ENCODE measurements at places on chromosomes 5 and 9.

DNA sequence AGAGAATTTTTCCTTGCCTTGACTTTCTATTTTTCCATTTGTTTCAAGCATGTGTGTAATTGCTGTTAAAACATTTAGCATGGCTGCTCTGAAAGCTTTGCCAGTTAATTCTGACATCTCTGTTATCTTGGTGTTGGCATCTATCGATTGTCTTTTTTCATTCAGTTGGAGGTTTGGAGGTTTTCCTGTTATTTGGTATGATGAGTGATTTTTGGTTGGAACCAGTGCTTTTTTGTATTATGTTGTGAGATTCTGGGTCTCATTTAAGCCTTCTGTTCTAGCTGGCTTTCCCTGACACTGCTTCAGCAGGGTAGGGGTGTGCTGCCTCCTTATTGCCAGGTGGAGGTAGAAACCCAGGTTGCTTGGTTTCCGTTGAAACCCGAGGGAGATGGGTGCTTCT lies 40.9 kb upstream of the DHFR start:
- no peak for DNase-seq

GRCh38 chr5:78563621-78564020 lies 85.0 kb downstream of the LHFPL2 start:
- DNase-seq, result no peak

GRCh38 chr5:72467461-72467860 lies 39.7 kb downstream of the ZNF366 start:
- DNase-seq, result no peak

DNA sequence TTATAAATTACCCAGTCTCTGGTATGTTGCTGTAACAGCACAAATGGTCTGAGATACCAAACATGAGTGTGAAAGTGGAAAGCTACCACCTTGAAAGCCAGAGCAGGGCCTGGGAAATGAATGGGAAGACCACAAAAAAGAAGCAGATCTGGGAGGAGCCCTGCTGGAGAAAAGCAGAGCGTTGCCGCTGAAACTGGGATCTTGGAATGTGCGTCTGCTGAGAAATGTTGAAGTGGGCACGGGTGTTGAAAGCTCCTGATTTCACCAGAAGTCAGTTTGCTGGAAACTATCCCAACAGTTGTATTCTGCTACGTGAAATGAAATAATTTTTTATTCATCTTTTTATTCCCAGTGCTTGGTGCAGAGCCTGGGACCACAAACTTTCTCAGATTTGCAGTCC lies 40.0 kb downstream of the NUDT12 start:
- no peak for DNase-seq

GRCh38 chr9:126782053-126782388 lies 22.8 kb upstream of the ZBTB43 start:
- DNase-seq, result no peak

GRCh38 chr5:81428861-81429260 lies 34.9 kb upstream of the ACOT12 start:
- no peak for DNase-seq

GRCh38 chr9:131627326-131627647 lies 82.0 kb downstream of the PRRT1B start:
- DNase-seq, result no peak

DNA sequence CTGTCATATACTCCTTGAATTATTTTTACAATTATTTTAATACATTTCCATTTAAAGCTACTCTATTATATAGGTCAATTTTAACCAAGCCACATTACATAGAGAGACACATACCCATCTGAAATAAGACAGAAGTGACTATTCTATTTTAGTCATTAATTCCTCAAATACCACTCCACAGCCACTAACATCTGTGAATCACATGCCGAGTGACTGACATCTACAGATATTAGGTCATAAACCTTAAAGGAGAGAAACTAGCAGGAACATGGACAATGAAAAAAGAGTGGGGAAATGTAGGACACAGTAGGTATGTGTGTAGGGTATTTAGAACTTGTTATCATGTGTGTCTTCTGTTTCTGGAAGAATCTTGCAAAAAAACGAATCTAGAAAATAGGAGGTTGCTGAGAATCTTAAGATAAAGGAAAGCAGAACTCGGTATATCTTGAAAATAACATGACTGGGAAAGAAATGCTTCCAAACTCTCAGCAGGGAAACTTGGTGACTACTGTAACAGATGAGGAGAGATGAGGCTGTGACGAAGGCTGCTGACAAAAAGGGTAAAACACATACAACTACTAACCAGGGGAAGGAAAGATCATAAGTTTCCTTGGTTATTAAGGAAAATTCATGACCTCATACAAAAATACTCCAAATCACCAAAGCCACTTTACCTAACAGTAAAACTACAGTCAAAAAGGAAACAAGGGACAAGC lies 84.6 kb downstream of the PLPP1 start:
- DNase-seq, result no peak

DNA sequence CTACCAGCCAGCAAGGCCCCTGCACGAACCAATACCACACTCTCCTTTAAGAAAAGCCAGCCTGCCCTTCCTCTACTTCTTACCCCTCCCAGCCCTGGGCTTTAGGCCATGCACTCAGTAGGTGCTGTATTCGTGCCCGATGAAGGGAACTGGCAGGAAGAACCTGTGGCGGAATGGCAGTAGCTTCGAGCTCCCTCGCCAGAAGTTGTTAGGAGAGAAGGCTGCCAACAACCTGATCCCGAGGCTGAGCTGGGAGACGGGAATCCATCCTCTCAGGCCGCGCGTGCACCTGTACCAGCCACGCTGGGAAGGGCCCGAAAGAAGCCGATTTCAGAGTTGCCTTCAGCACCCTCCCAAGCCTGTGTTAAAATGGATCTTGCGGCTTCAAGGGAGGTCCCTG lies 45.3 kb upstream of the AKNA start:
- DNase-seq, result no peak

DNA sequence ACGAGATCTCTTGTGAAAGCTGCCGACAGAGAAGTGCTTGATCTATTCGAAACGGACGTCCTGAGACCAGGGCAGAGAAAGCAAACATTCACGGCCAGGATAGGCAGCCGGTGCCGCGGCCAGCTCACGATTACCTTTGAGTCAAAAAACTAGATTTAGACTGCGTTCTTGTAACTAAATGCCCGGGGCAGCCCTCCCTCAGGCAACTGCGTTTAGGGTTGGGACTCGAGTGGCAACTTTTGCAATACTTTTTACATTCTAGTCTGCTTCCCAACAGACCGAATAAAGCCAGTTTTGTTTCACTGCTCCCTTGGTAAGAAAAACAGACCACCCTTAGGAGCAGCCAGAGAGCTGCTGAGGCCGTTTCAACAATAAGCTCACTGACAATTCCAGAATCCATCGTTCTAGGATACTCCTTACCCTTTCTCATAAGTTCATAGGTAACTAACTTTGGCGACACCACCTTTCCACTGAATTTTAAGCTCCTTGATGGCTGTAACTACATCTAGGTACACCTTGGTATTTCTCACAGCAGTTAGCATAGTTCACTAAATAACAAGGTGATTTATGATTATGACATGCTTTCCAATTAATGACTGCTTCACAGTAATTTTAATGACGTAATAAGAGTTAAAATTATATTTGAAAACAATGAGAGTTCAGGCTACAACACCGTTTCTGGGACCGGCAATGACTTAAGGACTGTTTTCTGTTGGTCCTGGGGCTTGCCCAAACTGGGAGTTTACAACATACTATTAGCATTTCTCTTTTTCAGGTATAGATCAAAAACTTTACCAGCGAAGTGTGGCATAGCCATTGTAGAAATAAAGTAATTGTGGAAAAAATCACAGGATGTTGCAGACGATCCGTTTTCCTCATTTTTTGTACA lies 899 bp upstream of the RAPGEF6 start:
- DNase-seq, result no peak

GRCh38 chr5:81078930-81079329 lies 118.8 kb downstream of the RASGRF2 start:
- no peak for DNase-seq
